Hair follicle dermal papilla cell (primary cell): ENCODE measurements at places on chromosomes 11 and 22. TPM values are rescaled to one million over a fixed set of nuclear protein-coding genes. Genes with fewer than 3 reads are reported as not detected.

Gene TXN2
- 26.8 and 32.2 TPM in 2 replicates for total RNA-seq

Gene MYBPC3
- total RNA-seq: not detected in 2 replicates

Gene CABP4
- total RNA-seq: not detected in 2 replicates

Gene RFPL3
- not detected in 2 replicates for total RNA-seq

Gene GPHA2
- not detected in 2 replicates for total RNA-seq

Gene FJX1
- total RNA-seq: 16.1 and 19.6 TPM in 2 replicates

Gene GLYATL1
- 0.12 and 0.32 TPM in 2 replicates for total RNA-seq

Gene HEPN1
- total RNA-seq: not detected in 2 replicates

Gene SLC22A6
- total RNA-seq: not detected in 2 replicates

Gene OR4A16
- total RNA-seq: not detected in 2 replicates

Gene MOGAT2
- total RNA-seq: not detected in 2 replicates

Gene NOL12
- total RNA-seq: 9.6 and 13.8 TPM in 2 replicates

Gene SERHL2
- 3.6 and 6.4 TPM in 2 replicates for total RNA-seq

Gene SPDYC
- not detected in 2 replicates for total RNA-seq

Gene PTH
- total RNA-seq: not detected in 2 replicates

Gene SCGB1D4
- not detected in 2 replicates for total RNA-seq

Gene UQCR10
- 35.2 and 41.4 TPM in 2 replicates for total RNA-seq

Gene NRXN2
- total RNA-seq: 107 and 111 TPM in 2 replicates

Gene SLC5A4
- not detected in 2 replicates for total RNA-seq

Gene FDXACB1
- total RNA-seq: 2.1 and 2.4 TPM in 2 replicates

Gene SYCE3
- total RNA-seq: not detected in 2 replicates

Gene MMP27
- 1.3 and 2.6 TPM in 2 replicates for total RNA-seq

Gene OR56A5
- total RNA-seq: not detected in 2 replicates

Gene ATP5MG
- 18.2 and 24.9 TPM in 2 replicates for total RNA-seq

Gene C1QTNF5
- total RNA-seq: 28.6 and 30.8 TPM in 2 replicates
